Activated CD4-positive, alpha-beta T cell treated with anti-CD3 and anti-CD28 coated beads, Interleukin-2, amount 50 U/mL, for 4 hours (primary cell): ENCODE measurements at places on chromosomes 6 and 20.

- DNase-seq, result no peak
These were observed 19.9 kb upstream of the CRIP3 start for GRCh38 chr6:43328528-43328927.

GRCh38 chr6:47159763-47160162 is 117.6 kb upstream of the ADGRF1 start:
- DNase-seq, result no peak

GRCh38 chr20:32600681-32601237 is 15.6 kb upstream of the NOL4L start:
- no peak for DNase-seq

- DNase-seq, result no peak
These were observed 2.5 kb downstream of the BTN1A1 start for GRCh38 chr6:26502626-26503025.

- DNase-seq, result no peak
These were observed 117.4 kb upstream of the FRMD1 start for GRCh38 chr6:168196385-168196860.

GRCh38 chr6:74368746-74369145 is 672.7 kb downstream of the CD109 start:
- DNase-seq, result no peak

DNA sequence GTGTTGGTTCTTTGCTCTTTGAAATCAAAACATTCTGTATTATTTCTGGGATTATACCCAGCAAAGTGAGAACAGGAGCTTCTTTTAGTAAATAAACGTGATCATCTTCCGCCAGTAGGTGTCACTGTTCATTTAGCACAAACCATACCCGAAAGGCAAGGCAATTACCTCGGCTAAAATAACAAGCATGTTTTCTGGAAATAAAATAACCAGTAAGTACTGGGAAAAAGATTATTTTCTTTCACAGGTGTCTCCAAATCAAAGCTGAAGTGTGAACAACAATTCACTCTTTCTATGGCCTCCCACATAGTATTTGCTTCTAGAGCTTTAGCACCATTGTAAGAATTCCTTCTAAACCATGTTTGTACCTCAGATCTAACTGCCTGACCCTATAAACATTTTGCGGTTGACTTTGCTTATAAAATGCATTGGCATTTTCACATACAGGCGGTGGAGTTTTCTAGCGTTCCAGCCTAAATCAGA is 144.6 kb upstream of the AGPAT4 start:
- no peak for DNase-seq

GRCh38 chr6:164370773-164371172 is 938.6 kb downstream of the C6orf118 start:
- no peak for DNase-seq

DNA sequence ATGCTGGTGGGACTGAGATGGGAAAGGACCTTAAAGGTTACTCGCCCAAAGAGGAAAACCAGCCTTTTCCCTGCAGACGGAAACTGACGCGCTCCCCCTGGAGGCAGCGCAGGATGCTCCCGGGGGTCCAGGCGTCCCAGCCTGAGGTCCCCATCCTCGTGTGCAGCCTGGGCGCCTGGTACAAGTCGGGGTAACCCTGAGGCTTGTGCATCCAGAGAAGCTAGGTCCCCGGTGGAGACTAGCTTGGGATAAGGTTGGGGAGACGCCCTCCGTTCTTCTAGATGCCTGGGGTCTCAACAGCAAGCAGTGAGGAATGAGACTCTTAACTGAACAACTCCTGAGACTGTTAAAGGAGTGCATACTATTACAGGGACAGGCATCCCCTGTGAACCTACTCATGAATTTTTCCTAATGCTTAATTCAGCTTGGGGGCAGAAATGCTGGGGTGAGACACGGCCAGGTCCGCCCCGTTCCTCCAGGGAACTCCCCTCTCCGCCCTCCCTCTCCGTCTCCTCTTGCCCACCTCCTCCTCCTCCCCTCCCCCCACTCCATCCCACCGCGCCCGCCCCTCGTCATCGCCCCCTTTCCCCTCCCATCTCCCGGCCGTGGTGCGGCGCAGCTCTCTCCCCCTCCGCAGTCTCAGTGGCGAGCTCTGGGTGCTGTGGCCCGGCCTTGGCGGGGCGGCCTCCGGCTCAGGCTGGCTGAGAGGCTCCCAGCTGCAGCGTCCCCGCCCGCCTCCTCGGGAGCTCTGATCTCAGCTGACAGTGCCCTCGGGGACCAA is at the start of gene PRSS35:
PRSS35 (plus strand) TSS at position 634 of the 781 bp plus-strand sequence. CDS start 10,908 bp downstream, outside the sequence.
- no peak for DNase-seq

DNA sequence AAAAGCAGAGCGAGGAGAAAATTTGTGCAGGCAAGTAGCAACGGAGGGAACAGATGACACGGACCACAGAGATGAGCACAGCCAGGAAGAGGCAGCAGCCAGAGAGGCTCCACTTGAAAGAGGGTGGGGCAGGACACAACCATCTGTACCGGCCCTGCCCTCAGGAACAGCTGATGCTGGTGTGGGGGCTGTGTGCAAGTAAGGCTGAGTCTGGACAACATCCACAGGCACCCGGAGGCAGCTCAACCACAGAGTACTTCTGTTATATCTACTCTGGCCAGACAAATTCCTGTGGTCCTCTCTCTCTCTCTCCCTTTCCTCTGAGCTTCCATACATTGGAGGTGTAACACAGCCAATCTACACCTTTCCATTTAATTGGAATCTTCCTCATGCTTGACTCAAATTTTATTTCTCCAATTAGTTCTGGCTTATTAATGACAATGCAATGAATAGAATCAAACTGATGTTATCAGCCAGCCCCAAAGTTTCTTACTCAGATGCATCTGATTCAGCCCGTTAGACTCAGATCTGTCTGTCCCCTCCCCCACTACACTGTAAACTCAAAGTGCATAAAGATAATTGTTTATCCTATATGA is 24.9 kb downstream of the KIF13A start:
- no peak for DNase-seq
